ENCODE measurements at places on chromosomes 3 and 15.

DNA sequence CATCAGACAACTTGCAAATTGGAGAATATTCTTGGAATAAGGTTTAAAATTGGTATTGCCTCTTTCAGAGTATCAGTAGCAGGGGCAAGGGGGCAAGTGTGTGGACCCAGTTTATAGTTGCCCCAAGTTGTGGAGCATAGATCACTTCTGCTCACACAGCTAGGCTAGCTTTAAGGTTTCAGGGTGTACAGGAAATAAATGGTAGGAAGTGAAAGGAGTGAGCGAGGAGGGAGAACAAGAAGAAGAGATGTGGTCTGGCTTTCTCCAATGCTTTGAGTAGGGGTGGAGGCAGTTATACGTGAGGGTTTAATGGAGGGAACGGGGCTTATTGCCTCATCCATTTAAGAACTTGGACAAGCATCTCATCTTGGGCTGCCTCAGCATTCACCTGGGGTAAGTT is 290.0 kb upstream of the CFAP20DC start:
- DNase-seq, result no peak

GRCh38 chr3:193970773-193971206 is 165.2 kb upstream of the HES1 start:
- no peak for DNase-seq

DNA sequence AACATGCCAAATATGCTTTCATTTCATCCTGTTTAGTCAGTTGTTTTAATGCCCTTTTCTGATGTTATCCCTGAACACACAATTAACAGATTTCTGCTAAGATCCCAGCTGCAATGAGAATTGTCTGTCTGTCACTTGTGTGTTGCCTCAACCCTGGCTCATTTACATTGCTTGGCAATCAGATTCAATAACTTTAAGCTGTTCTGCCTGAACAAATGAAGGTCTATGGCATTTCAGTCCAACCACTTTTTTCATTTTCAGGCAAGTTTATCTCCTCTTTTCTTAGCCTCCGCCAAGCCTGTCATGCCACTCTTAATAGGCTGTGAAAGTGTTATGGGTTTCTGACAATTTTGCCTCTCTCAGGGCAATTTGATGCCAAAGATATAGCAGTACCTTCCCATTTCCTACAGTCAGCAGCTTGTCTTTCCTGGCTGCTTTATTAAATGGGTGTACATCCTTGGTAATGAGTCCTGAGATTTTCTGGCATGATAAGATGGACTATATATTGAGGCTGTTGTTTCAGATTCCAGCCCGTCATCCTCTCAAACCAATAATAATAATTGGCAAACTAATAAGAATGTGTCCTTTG is 68.7 kb upstream of the ADAMTS9 start:
- DNase-seq, result no peak

DNA sequence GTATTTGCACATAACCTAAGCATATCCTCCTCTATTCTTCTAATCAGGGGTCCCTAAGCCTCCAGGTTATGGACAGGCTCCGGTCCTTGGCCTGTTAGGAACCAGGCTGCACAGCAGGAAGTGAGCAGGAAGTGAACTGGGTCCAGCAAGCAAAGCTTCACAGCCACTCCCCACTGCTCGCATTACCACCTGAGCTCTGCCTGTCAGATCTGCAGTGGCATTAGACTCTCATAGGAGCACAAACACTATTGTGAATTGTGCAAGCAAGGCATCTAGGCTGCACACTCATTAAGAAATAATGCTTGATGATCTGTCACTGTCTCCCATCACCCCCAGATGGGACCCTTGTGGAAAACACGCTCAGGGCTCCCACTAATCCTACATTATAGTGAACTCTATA is 9.8 kb downstream of the MSL2 start:
- no peak for DNase-seq

GRCh38 chr15:72952151-72952550 is 100.1 kb upstream of the NEO1 start:
- DNase-seq, result no peak

DNA sequence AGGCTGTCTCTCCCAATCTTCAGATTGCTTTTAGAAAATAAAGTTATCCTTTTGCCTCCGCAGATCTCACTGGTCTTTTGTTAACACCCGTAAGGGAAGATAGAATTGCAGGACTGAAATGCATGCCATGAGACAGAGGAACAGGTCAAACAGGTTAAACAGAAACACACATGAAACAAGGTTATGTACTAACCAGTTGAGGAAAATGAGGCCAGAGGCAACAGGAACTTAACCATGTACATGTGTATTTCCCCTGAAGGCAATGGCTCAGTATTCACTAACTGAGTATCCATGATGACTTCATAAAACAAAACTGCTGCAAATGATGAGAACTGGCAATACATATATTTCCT is 169.1 kb upstream of the NSMCE3 start:
- no peak for DNase-seq

- DNase-seq, result no peak
Measured at GRCh38 chr3:4712109-4712508, 219.0 kb downstream of the ITPR1 start.

GRCh38 chr3:77746892-77747291 is 707.0 kb downstream of the ROBO2 start:
- no peak for DNase-seq

GRCh38 chr15:65795663-65796216 is 3.6 kb upstream of the DENND4A start:
- no peak for DNase-seq

GRCh38 chr3:143183665-143183964 is 64.0 kb downstream of the CHST2 start:
- no peak for DNase-seq

GRCh38 chr3:127856801-127857200 is 34.5 kb upstream of the MGLL start:
- DNase-seq, result no peak

DNA sequence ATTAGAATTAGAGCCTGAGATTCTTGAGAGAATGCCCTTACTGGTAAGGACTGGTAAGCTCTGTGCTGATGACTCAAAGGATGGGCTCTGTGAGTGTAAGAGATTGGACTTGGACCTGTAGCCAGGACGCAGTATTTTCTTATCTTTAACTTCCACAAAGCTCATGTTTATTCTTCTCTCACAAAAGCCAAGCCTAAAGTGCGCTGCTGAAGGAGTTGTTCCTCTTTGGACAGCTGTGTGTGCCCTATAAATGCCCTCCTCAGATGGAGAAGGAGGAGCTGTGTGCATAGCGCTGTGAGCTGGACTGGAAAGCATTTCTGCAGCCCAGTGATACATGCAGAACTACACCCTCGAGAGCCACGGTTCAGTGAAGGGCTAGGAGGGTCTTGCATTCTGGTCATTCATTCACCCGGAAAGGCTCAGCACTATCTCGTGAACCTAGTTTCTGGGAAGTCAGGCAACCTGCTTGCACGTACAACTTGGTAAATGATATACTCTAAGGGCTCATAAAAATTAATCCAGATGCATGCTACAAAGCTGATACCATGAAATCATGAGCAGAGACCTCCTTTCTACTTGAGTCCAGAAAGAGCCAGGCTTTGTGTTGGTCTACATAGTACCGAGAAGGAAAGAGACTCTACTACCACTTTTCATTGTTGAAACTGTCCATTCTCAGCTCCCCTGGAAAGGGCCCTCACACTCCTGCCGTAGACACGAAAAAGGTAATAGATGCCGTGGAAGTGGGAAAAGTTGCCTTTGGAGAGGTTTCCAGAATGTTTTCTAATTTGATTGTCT is 103.0 kb upstream of the TBL1XR1 start:
- peak; percentile 61 for DNase-seq

DNA sequence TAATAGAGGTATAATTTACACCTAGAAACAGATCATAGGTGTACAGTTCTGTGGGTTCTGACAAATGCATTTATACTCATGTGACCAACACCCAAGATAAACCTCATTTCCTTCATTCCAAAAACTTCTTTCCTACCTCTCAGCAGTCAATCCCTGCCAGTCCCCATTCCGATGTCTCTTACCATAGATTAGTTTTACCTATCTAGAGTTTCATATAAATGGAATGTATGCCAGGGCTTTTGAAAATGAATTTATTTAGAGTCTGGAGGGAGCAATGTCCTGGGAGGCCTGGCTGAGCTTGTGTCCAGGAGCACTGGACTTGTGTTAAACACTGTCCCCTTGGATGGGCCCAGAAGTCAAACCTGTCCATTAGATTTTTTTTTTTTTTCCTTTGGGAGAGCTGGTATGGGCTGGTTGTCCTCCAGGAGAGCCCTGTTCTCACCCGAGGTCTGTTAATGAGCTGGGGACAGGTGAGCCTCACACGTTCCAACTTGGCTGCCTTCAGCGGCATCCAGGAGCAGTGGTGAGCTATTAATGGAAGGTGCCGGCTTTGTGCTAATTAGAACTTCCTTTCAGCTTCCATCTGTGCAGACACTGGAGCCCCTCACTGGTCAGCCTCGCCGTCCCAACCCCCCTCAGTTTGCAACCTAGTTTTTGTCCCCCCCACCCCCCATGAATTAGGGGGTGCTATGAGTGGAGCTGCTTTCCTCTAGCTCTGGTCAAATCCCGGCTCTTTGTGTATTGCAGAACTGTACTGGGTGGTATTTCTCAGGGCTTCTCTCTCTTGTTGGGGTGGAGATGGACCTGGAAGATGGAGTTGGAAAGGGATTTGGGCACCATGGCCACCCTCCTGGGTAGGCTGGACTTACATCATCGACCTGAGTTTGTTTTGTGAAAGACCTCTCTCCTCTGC is 40.7 kb upstream of the POLG start:
- DNase-seq, result no peak

DNA sequence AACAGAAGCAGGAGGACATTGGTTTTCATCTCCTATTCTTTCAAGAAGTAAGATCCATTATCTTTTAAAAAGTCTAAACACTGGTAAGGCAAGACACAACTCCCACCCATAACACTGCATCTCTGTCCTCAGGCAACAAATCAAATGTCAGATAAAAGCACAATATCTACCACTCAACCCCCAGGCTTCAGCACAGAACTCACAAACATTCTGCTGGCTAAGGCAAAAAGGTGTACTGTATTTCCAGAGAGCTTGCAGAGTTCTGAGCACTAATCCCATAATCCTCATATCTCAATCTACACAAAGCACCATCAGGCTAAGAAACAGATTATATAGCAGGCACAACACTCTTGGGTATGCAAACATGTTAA is 20.9 kb downstream of the RAF1 start:
- no peak for DNase-seq

- DNase-seq, result peak; percentile 70
Measured at GRCh38 chr3:94114666-94115065, 51.8 kb downstream of the NSUN3 start.

GRCh38 chr3:147640781-147641180 is 231.6 kb downstream of the ZIC1 start:
- DNase-seq, result no peak

GRCh38 chr3:51340013-51340829 is 44.9 kb upstream of the MANF start:
- peak; percentile 94 for DNase-seq

DNA sequence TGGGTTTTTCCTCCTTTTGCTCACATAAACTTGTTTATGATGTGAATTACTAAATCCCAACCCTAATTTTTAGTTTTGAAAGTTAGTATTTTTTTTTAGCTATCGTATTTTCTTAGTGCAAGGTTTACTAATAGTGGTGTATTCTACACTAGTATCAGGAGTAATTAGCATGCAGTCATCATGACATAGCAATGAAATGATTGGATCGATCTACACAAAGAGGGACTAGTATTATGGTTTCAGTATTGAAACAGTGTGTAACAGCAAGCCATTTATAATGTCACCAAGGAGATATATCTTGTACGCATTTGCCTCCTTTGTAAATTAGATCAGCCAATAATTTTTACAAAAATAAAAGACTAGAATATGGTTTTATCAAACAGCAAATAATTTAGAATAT is 38.7 kb downstream of the RNF111 start:
- DNase-seq, result no peak

GRCh38 chr3:130340766-130341165 is 4.7 kb upstream of the COL6A5 start:
- peak; percentile 1 for DNase-seq

- peak; percentile 95 for DNase-seq
Measured at GRCh38 chr3:120417272-120417911, 33.4 kb downstream of the FSTL1 start.

GRCh38 chr15:72220687-72221086 is 10.3 kb downstream of the PKM start:
- DNase-seq, result no peak

GRCh38 chr3:148866261-148866660 is 1.2 kb downstream of the CPA3 start:
- DNase-seq, result peak; percentile 34
